ENCODE measurements at places on chromosomes 3 and 15.

DNA sequence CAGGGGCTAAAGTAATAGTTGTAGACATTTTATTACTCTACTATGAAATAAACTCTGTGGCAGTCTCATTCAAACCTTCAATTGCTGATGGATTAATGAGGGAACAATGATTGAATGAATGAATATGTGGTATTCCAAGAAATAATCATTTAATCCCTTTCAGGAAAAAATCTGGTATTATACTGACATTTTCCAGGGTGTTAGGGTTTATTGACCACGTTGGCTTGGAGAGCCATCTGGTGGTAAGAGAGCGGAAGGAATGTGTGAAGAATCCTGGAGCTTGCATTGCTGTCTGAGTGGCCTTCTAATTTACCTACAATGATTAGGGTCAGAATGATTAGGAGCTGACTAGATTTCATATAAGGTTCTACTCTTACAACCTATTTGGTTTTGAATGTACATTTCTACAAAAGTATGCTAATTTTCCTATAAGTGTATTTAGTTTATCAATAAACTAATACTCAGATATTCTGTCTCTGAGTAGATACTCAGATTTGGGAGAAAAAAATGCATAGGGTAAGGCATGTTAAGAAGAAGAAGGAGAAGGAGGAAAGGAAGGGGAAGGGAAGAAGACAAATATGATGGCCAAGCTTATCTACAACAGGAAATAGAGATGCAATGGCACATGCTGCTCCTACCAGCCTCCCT is 249.9 kb downstream of the ROBO1 start:
- DNase-seq: no peak

DNA sequence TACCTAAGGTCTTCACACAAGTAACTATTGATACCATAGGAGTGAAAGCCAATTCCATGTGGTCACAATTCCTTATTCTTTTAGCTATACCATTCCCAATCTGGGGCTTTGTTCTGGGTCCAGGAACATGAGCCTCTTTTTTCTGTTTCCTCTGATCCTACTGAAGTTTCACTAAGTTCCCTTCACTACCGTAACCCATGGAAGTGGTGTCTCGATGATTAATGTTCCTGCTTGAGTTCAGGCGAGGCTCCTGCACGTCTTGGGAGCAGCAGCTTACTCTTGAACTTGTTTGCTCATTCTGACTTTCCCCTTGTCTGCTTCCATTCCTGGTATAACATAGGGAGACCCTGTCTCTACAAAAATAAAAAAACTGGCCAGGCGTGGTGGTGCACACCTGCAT is 23.6 kb downstream of the ZNF592 start:
- no peak for DNase-seq

DNA sequence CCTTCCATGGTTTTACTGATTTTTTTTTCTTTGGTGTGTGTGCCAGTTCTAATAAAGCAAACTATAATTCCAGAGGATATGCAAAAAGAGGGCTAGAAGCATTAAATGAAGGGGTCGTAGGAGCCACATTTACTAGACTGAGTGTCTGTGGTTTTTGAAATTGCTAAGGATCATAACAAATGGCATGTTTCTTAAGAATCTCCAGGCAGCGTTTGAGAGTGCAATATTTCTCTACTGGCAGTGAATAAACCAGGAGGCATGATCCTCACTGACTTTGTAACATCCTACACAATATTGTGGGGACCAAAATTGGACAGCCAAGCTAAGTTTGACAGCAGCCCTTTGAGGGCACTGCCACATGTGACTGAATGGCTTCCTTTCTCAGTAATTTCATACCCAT is 115.9 kb upstream of the CCNL1 start:
- DNase-seq: no peak

GRCh38 chr15:73319460-73320245 is 49.1 kb downstream of the HCN4 start:
- DNase-seq: no peak

DNA sequence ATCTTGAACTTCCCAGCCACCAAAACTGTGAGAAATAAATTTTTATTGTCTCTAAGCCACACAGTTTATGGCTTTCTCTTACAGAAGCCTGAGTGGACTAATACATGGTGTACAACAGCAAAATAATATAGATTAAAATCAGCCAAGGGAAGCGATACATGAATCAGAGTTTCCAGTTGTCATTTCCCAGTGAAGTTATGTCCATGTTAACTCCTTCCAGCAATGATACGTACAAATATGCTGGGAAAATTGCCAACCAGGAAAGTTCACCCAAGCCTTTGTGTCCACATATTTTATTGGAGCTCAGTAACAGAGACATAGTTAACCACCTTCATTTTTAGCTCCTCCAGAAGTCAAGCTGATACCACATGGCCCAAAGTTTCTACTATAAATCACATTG is 280.9 kb upstream of the KCNMB2 start:
- no peak for DNase-seq

DNA sequence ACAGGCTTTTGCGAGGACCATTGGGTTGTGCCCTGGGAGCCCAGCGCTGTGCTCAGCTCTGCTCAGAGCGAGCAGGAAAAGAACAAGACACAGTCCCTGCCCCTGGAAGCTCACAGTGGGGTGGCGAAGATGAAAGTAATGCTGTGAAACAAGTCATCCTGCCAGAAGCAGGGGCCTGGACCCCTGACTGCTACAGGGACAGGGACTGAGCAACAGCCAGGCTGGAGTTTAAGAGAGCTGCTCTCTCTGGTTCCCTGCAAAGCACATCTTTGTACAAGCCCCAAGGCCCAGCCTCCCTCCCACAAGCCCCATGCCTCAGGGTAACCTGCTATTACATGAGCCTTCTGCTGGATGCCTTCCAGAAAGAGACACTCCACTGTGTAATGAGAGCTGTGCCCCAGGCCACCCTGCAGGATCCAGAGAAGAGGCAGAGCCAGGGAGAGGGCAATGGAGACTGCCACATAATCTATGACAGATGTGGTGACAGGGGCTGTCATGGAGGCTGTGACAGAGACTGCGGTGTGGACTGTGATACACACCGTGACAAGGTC is 7.1 kb upstream of the HCN4 start:
- no peak for DNase-seq

GRCh38 chr3:170368921-170369320 is 11.4 kb downstream of the SKIL start:
- DNase-seq: no peak

Measured in stimulated activated CD8-positive, alpha-beta memory T cell treated with anti-CD3 and anti-CD28 coated beads, Interleukin-7, amount 100 ng/mL, for 24 hours (primary cell).